ENCODE measurements at places on chromosomes 5 and 9. TPM values are rescaled to one million over a fixed set of nuclear protein-coding genes. Genes with fewer than 3 reads are reported as not detected.
A peak's percentile ranks its signal among the peaks of the same experiment; 100 is the strongest.

TTC16 gene
- not detected for polyA plus RNA-seq

PRDM9 gene
- polyA plus RNA-seq = not detected

DIPK1B gene
- polyA plus RNA-seq = 18.7 TPM

SLC6A19 gene
- polyA plus RNA-seq = not detected

LRRC19 gene
- polyA plus RNA-seq = 0.71 TPM

FAM221B gene
- polyA plus RNA-seq = 0.09 TPM

- no peak for DNase-seq
Observed at GRCh38 chr5:124343451-124343867, 403.0 kb downstream of the ZNF608 start.

- no peak for DNase-seq
Observed at GRCh38 chr9:90815183-90815943, 13.7 kb downstream of the SYK start.

DNA sequence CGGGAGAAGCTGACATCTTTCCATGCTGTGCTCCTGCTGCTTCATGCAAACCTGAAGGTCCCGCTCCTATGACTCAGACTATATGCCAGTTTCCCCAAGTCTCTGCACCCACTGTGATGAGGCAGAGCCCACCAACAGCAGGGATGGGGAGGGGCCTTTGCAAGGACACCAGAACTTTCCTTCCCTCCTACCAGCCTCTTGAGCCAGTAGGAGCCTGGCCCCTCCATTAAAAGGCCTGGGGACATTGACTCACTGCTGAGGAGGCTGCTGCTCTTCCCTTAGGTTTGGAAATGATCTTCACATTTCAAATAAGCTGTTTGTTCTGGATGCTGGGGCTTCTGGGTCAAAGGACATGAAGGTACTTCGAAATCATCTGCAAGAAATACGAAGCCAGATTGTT lies 26.1 kb upstream of the CTSL start:
- no peak for DNase-seq

- DNase-seq = no peak
Observed at GRCh38 chr5:79691007-79691406, 1.4 kb downstream of the CMYA5 start.

DNA sequence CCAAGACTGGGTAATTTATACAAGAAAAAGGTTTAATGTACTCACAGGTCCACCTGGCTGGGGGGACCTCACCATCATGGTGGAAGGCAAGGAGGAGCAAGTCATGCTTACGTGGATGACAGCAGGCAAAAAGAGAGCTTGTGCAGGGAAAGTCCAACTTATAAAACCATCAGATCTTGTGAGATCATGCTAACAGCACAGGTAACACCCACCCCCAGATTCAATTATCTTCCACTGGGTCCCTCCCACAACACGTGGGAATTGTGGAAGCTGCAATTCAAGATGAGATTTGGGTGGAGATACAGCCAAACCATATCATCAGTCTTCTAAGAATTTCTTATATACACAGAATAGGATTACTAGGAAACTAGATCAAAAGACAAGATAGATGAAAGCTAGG lies 555.6 kb downstream of the PRR16 start:
- no peak for DNase-seq

- DNase-seq = peak; percentile 71
Observed at GRCh38 chr5:160467555-160468362, 46.1 kb downstream of the PTTG1 start.

DNA sequence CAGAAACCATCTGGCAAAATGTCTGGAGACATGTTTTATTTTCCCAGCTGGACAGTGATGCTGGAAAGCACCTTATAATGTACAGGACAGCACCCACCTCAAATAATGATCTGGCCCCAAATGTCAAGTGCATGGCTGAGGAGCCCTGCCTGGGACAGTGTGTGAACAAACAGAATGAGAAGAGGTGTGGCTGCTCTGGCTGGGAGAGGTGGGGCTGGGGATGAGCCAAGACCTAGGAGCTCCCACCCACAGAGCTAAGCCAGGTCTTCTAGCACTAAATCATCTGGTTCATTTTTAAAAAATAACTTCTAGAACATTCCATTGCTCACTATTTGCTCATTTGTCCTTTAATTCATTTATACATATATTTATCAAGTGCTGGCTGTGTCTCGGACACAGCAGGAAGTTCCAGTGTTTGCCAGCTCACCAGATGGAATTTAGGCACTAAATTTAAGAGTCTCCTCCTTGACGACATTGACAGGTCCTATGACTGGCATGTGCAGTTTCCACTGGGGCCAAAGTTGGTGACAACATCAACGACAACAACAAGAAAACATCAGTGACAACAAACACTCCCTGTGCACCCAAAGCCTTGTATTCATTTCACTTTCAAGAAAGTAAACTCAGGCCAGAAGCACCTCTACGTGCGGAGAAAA lies 59.1 kb downstream of the GTF3C4 start:
- DNase-seq = no peak

- DNase-seq = no peak
Observed at GRCh38 chr5:135985951-135986350, 31.2 kb upstream of the LECT2 start.

DNA sequence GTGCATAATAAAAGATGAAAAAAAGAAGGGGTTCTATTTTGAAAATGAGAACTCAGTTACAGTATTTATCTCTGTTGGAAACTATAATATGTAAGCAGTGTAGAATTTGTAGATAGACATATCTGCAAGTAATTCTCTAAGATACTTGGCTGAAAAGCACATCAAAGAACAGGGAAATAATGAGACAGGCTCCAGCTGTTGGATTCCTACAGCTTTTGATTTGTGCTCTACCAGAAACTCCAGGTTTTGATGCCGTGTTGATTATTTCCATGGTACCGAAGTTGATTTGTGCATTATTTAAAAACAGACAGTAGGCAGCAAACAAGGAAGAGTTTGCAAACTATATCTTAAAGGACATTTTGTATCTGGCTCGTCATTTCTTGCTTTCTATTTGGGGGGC lies 2098.7 kb upstream of the WWC1 start:
- DNase-seq = no peak

DNA sequence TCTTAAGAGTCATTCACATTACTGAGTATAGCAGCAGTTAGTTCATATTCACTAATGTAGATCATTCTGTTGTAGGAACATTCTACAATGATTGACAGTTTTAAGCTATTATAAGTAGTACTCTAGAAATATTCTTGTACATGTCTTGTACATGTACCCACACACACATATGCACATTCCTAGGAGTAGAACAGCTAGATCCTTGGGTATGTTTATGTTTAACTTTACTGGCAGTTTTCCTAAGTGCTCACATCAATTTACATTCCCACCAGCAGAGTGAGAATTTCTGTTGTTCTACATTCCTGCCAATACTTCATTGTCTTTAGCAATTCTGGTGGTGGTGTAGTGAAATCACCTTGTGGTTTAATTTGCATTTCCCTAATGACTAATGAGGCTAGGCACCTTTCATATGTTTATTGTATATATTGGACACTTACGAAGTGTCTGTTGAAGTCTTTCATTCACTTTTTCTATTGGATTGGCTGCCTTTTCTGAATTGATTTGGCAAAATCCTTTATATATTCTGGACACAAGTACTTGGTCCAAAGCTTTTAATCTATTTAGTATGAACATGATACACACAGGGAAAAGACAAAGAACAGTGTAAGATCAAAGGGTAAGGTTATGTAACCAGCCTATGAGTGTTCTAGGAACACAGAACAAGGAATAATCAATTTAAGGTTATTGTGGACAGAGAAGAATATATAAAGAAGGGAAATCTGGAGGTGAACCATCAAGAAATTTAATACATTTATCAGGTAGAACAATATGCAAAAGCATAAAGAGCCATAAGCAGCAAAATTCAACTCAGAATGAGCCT lies 95.6 kb downstream of the MLLT3 start:
- peak; percentile 52 for DNase-seq

DNA sequence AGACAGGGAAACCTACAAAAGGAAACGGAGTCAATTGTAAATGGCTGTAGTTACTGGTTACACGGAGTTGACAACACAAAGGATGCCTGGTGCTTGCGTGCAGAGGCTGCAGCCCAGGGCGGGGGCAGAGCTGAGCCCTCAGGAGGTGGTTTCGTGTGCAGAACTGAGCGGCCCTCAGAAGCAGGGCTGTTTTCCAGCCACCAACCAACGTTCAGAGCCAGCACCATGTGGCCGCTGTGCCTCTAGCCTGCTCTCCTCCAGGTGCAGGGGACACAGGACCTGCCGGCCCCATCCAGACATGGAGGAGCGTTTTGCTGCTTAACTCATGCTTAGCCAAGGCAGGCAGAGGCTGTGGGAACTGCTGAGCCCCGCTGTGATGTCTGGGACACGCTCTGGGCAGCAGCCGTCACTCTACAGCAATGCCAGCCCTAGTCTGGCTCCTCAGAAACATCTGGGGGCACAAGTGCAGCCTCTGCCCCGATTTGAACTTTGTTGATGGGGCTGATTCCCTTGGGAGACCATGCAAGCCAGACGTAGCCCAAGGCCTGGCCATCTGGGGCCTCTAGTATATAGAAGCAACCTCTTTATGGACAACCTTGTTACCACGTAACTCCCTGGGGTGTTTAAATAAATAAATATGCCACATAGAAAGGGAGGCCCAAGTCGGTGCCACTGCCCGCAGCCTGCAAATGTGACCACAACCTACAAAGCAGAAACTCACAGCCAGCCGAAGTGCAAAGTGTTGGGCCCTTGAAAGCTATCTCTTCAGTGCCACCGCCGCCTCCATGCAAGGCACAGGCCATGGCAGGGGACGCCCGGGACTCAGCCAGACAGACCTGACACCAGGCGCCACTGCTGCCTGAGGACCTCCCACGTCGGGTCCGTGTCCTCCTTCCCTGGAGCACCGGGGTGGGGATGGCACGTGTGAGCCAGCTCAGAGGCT lies 42.1 kb downstream of the NKD2 start:
- DNase-seq = peak; percentile 2

GRCh38 chr5:167147879-167148278 lies 1143.6 kb upstream of the WWC1 start:
- no peak for DNase-seq

DNA sequence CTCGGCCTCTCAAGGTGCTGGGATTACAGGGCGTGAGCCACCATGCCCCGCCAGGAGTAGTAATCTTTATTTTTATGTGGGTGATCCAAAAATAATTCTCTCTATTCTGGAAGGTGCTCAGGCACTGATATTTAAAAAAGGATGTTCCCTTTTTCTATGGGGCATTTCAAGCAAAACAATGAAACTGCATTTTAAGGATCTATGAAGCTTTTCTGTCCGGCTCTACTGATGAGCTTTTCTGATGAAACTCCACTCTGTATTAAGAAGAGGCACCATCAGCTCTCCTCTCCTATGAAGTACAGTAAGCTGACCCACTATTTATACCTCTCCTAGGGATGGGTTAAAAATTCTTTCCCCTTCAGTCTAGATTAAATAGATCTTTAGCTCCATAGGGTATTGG lies 7.4 kb downstream of the ADAM19 start:
- no peak for DNase-seq

DNA sequence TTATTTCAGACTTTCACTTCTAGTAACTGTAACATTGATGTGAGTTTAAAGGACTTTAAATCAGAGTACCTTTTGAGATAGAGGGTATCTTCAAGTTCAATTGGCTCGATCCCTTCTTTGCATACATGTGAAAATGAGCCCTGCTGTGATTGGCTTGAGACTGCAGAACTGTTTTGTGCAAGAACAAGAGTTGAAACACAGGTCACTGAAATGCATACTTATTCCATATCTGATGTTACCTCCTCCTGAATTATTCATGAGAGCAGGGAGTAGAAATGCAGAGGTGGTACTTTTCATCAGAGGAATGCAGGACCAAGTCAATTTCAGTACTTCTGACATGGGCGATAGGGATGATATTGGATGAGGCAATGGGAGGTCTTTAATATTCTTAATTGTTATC lies 459.5 kb downstream of the TLR4 start:
- DNase-seq = no peak

DNA sequence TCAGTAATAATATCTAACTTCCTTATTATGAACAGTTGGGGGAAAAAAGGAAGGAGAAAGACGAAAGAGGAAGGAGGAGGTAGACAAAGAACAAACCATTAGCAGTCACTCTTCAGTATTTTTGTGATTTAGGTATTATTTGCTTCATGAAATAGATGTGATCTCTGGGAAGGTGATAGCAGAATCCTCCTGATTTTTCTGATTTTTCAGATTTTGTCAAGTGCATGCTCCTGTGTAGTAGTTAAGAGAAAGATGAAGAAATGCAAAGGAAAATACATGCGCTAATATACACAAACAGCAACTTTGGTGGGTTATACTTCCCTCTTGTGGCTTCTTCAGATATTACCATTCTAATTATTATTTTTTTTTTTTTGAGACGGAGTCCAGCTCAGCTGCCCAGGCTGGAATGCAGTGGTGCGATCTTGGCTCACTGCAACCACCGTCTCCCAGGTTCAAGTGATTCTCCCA lies 31.6 kb downstream of the LMNB1 start:
- peak; percentile 35 for DNase-seq

DNA sequence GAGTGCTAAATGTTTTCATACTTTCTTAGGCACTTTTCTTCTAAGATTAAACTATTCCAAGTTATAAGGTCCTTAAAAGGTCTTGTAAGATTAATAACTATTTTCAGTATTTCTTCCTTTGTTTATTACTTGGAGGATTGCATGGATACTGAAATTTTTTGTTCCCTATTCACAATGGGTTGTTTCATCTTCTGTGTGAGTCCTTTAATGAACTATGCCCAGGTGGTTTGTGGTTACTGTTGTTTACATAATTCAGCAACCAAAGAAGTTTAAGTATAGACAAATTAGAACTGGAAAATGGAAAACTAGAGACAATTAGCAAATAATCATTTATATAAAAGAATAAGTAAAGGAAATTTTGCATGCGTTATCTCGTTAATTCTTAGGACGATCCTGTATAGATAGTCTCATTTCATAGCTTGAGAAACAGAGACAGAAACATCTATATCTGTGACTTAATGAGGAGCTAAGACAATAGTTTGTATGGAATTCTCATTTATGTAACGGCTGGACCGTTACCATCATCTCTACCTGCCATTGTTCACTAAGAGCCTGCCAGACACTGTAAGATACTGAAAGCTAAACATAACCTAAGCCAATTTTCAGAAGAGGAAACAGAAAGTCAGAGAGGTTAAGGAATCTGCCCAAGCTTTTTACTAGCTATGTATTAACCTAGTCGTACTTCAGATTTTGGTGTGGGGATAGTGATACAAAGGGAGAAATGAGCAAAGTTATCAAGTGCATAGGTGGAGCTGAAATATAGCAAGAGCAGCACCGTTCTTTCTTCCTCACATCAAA lies 148.2 kb downstream of the PAM start:
- DNase-seq = no peak

DNA sequence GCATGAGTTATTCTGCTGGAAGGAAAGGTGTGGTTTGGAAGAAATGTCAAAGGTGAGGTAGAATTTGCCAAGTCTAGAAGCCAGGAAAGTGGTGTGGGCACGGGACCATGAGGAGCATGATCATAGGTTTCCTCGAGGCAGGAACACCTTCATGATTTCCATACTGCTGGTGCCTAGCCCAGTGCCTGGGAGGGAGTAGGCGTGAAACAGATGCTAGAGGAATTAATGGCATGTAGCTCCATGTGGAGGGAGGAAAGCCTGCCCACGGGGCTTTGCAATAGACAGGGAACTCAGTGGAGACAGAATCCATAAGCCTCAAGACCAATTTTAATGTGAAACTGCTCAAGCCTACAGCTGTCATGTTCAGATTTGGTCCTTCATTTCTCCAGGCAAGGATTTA lies 35.1 kb downstream of the TTLL11 start:
- no peak for DNase-seq
